ENCODE measurements at places on chromosomes 6 and 20.

DNA sequence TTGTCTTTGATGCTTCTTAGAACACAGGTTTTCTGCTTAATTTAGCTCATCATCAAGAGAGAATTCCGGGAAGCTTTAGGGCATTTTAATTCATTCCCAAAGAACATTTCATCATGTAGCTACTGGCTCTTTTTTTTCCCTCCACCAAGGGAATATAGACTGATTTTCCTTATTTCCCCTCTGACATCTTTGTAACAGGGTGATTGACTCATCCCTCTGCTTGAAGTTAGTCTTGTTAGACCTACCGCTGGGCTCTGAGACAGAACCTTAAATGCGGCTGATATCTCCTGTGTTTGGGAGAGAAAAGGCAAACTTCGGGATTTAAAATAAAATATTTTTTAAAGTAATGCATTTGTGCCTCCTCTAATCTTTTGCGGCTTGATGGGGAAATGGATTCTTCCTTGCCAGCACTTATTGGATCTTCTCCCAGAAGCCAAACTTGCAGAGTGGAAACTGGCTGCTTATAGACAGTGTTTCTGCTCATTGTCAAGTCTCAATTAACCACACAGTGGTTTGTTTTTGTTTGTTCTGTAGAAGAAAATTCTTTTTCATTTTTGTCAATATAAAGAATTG is 272.7 kb upstream of the PLCB4 start:
- no peak for DNase-seq

GRCh38 chr20:46268131-46268614 is 40.1 kb downstream of the CDH22 start:
- no peak for DNase-seq

DNA sequence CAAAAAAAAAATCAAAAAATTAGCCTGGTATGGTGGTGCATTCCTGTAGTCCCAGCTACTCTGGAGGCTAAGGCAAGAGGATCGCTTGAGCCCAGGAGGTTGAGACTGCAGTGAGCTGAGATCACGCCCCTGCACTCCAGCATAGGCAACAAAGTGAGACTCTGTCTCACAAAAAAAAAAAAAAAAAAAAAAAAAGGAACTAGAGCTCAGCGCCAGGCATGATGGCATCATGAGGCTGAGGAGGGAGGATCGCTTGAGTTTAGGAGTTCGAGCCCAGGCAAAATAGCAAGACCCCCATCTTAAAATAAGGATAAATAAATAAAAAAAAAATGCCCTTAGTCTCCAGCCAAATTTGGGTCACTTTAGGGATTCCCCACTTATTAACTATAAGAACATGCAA is 40.4 kb upstream of the PIM1 start:
- no peak for DNase-seq

DNA sequence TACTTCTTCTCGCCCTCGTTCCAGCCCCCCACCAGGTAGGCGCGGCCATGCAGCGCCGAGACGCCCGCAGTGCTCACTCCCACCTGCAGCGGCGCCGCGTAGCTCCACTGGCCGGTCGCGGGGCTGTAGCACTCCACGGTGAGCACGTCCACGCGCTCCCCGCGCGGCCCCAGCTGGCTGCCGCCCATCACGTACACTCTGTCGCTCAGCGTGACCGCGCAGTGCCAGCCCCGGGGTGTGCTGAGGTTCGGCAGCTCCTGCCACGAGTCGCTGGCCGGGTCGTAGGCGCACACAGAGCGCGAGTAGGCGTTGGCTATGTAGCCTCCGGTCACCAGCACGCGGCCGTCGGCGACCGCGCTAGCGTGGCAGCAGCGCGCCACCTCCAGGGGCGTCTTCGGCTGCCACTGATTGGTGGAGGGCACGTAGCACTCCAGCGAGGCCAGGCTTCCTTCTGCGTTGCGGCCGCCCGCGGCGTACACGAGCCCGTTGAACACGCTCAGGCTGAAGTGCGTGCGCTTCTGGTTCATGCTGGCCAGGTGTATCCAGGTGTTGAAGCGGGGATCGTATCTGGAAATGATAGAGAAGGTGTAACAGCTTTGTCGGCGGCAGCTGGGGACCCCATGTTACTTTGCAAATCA is 13.7 kb downstream of the KLHL31 start:
- peak; percentile 64 for DNase-seq

- no peak for DNase-seq
Measured at GRCh38 chr6:14500809-14501208, 383.2 kb downstream of the CD83 start.

GRCh38 chr20:44572551-44573500 is 9.6 kb upstream of the PKIG start:
- DNase-seq = no peak

GRCh38 chr6:77876300-77876699 is 223.5 kb downstream of the MEI4 start:
- DNase-seq = no peak

- no peak for DNase-seq
Measured at GRCh38 chr6:33950891-33951889, 147.4 kb upstream of the MLN start.

- no peak for DNase-seq
Measured at GRCh38 chr6:120348926-120349325, 985.4 kb downstream of the TBC1D32 start.

GRCh38 chr20:38987777-38988176 is 25.6 kb downstream of the DHX35 start:
- peak; percentile 77 for DNase-seq

DNA sequence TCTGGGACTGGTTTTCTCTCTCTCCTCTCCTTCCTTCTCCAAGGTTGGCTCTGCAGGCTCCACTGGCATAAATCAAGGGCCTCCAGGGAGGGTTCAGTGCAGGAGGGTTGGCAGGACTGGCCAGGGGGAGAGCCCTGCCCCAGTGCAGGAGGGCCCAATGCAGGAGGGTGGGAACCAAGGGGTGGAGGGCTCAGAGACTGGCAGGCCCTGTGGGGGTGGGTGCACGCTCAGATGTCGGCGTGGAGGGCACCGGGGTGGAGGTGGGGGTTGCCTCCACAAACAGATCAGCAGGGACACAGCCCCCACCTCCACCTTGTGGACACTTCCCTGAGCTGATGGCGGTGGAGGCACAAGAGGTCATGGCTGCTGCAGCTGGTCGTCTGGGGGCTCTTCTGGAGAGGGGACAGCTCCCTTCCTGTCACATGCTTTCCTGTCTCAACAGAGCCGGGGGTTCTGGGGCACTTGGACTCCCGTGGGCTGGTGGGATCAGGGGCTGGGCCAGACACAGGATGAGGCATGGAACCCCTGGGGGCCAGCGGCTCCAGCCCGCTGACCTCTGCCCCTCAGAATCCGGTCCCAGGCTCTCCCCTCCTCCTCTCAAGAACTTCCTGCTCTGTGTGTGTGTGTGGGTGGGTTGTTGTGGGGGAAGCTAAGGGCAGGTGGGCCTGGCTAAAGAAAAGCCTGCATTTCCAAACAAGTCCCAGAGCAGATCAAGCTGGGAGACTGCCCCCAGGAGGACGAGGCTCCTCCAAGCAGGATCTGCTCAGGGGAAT is 2.7 kb upstream of the ABHD16B start:
- DNase-seq = no peak

DNA sequence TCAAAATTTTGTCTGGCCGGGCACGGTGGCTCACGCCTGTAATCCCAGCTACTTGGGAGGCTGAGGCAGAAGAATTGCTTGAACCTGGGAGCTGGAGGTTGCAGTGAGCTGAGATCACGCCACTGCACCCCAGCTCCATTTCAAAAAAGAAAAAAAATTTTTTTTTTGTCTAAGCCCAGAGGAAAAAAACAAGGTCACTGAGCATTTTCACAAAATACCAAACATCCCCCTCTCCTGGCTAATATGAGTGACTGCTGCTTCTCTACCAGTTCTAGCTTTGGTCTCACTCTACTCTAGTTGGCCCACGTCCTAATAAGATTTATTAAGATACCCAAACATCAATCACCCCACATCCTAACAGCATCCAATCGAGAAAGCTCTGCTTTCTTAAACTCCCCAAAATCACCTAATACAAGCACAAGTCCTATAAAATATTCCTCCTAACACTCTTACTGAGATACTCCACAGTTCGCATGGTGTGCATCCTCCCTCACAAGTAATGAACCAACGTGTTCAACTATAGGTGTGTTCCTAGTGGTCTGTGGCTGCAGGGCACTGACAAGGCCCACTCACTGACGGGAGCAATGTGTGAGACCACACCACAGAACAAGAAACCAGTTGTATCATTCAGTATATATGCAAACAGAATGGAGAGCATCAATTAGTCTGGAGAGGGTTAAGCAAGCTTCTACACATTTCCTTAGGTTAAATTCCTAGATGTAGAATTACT is 64.2 kb downstream of the FKBP5 start:
- DNase-seq = no peak

DNA sequence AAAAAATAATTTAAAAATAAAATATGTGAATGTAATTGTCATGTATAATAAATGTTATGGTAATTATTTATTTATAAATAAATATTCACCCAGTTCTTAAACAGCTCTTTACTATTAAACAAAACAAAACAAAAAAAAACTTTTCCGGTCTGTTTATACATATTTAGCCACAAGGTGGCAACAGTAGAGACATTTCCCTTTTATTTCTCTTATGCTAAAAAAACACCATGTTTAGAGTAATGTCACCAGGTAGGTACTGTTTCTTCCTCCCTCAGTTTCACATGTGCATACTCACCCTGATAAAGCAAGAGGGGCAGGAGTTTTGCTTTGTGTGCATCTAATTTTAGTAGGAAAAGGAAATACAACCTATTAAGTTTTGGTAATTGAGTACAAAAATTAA is 610.4 kb upstream of the IMPG1 start:
- no peak for DNase-seq

GRCh38 chr6:112203577-112204349 is 50.6 kb downstream of the LAMA4 start:
- DNase-seq = no peak

- DNase-seq = no peak
Measured at GRCh38 chr6:147211831-147212230, 7.6 kb downstream of the STXBP5 start.

GRCh38 chr6:147057188-147057587 is 147.0 kb upstream of the STXBP5 start:
- DNase-seq = no peak

- no peak for DNase-seq
Measured at GRCh38 chr20:41428285-41428684, 61.7 kb upstream of the EMILIN3 start.

- DNase-seq = no peak
Measured at GRCh38 chr20:9253006-9253539, 184.2 kb downstream of the PLCB4 start.

- DNase-seq = peak; percentile 14
Measured at GRCh38 chr20:52103335-52103912, 88.2 kb downstream of the ZFP64 start.

GRCh38 chr6:37258405-37259105 is 611 bp upstream of the TMEM217 start:
- no peak for DNase-seq

DNA sequence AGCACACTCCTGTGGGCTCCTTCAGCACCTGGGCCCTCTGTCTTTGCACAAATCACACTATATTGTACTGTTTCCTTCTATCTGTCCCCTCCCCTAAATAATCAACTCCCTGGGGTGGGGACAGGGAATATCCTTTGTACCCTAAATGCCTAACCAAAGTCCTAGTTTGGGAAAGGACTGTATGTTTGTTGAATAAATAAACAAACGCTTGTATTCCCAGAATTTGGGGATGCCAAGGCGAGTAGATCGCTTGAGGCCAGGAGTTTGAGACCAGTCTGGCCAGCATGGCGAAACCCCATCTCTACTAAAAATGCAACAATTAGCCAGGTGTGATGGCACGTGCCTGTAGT is 322.7 kb downstream of the SYNE1 start:
- no peak for DNase-seq

- DNase-seq = no peak
Measured at GRCh38 chr20:63174309-63175037, 41.5 kb downstream of the YTHDF1 start.

Data from germinal center (tissue), 1 donor.